NCI-H510A treated with DMSO at 0.1 percent for 48 hours (cell line): ENCODE measurements at places on chromosomes 13 and 19.

DNA sequence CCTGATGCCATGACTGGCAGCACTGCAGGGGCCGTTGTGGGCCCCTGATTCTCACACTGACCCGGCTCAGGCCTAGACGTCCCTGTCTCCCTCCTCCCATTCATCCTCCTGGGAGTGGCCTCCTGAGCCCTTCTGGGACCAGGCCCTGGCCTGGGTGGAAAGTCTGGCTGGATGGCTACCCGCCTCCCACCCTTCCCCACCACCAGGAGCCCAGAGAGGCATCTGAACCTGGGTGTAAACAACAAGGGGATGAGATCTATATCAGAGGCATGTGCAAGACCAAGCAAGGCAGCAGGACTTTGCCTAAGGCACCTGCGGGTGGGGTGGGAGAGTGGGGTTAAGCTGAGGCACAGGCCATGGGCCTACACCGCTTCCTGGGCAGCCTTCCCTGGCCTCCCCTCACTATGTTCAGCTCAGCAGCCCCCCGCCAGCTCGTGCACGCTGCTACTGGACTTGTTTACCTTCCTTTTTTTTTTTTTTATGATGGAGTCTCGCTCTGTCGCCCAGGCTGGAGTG is 22.0 kb upstream of the ASPDH start:
- DNase-seq = no peak

DNA sequence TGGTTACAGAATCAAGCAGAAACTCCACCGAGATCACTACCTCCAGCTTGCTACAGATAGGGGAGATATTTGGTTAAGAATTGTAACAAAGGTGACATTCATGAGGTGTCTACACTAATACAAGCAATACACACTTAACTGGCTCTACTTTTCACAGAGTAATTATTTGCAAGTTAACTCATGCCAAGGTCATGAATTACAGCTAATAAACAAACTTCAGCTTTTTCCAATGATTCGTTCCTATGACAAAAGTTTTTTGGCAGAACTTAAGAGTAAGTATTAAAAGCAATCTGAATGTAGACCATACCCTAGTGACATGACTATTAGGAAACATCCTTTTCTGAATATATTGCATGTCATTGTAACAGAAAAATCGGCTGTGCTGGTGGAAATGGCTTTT is 72.1 kb downstream of the LHFPL6 start:
- DNase-seq = no peak

GRCh38 chr19:33459222-33460090 is 62.1 kb downstream of the PEPD start:
- no peak for DNase-seq

GRCh38 chr19:46408664-46409039 is 4.7 kb downstream of the CCDC8 start:
- peak; percentile 46 for DNase-seq

GRCh38 chr13:21735701-21736401 is 65.0 kb downstream of the FGF9 start:
- peak; percentile 2 for DNase-seq

GRCh38 chr19:10544242-10544752 is 593 bp downstream of the ATG4D start:
- peak; percentile 10 for DNase-seq

- DNase-seq = no peak
These were observed 35.8 kb upstream of the OLFM2 start for GRCh38 chr19:9972103-9972502.

GRCh38 chr13:60491531-60491930 is 94.5 kb downstream of the TDRD3 start:
- no peak for DNase-seq

DNA sequence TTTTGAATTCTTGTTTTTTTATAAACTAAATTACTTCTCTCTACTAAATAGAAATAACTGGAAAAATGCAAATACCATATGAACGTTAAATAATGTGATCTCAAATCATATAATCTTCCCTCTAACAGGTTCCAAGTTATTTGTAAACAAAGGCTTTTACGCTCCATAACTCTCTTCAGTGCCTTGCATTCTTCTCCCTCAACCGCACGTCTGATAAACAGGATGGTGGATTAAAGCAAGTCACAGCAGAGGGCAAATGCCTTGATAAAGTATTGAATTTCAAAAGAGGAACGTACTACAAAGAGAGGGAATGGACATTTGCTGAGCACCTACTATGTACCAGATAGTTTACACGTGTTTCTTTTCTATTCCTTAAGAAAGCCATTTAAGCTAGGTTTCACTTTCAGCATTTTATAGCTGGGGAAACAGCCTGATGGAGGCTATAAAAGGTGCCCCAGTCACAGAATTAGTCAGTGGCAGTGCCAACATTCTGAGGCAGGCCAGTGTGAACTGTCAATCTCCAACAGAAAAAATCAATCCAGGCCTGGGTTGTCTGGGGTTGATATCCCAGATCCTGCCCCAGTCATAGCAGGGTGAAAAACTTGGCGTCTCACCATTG is 15.8 kb downstream of the MRPS31 start:
- DNase-seq = no peak

DNA sequence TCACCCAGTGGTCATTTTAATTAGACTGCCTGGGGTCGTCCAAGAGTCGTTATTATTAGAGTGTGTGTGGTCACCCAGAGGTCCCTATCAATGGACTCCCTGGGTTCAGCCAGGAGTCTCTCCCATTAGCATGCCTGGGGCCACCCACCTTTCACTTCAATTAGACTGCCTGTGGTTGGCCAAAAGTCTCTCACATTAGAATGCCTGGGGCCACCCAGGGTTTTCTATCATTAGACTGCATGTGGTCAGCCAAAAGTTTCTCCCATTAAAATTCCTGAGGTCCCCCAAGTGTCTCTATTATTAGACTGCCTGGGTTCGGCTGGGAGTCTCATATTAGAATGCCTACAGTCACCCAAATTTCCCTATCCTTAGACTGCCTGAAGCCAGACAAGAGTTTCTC is 1472.6 kb downstream of the UQCRFS1 start:
- no peak for DNase-seq

GRCh38 chr19:45809643-45810159 is 5.4 kb downstream of the RSPH6A start:
- DNase-seq = peak; percentile 95

DNA sequence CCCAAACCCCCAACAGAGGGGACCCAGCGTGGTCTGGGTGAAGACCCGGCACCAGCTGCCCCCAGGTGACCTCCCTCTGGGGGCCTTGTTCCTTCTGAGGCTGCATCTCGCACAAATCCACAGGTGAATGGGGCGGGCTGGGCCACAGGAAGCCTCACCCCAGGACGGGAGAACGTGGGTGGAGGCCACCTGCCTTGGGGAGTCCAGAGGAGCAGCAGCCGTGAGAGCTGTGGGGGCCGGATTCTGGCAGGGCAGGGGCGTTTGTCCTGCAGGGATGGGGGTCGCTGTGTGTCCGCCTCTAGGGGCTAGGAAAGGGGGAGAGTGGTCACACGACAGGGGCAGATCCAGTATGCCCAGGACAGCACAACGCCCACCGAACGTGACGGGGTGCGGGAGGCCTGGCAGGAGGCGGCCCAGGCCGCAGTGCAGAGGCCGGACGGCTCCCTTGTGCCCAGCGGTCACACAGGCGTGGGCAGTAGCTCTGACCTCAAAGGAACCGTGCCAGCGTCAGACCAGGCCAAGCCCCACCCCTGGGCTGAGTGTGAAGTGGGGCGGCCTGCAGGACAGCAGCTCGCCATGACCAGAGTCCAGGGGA is 6.7 kb downstream of the POLR2E start:
- no peak for DNase-seq

DNA sequence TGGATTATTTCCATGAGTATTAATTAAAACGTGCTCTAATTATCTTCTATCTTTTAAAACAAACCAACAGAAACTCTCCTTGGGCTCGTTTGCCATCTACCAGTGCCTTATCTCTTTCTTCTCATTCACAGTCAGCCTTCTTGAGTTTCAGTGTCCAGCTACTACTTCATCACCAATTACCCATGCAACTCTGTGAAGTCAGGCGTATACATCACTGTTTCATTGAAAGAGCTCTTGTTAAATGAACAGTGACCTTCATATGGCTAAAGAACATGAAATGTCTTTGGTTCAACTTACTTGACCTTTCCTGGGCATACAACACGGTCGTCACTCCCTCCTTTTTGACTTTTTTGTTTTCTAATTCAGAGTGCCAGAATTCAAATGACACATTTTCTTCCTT is 5.2 kb upstream of the IFT88 start:
- no peak for DNase-seq

DNA sequence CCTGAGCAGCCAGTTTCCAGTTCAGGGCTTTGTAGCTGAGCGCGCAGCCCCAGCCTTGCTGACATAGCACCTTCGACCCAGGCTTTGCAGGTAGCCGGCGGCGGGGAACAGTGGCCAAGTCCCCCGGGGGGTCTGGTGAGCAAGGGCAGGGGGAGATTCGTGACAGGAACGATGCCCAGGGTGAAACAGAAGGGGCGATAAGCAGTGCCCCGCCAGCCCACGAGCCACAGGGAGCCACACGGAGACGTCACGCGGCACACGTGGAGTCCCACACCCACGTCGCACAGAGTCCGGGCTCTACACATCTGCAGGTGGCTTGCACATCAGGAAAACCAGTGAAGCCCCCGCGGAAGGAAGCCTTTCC is 127.2 kb downstream of the SOX1 start:
- no peak for DNase-seq

DNA sequence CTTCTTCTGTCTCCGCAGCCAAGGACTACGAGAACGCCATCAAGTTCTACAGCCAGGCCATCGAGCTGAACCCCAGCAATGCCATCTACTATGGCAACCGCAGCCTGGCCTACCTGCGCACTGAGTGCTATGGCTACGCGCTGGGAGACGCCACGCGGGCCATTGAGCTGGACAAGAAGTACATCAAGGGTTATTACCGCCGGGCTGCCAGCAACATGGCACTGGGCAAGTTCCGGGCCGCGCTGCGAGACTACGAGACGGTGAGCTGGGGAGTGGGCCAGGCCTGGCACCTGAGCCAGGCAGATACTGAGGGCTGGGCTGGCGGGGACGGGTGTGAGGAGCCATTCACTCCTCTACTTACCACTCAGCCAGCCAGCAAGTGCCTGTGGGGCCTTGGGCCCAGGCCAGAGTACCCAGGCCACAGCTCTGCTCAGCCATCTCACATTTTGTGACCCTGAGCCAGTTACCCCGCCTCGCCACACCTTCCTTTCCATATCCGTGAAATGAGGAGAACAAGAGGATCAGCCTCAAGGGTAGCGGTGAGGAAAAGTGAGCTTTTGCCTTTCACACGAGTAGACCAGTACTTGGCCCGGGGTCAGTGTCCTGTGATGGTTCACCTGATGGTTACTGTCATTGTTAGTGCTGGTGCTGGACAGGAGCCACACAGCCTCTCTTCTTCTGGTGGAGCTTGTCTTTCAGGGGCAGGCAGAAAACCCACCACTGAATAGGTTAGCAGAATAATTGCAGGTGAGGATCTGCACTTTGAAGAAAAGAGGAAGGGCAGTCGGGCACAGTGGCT is 7.0 kb downstream of the PPP5C start:
- DNase-seq = no peak

DNA sequence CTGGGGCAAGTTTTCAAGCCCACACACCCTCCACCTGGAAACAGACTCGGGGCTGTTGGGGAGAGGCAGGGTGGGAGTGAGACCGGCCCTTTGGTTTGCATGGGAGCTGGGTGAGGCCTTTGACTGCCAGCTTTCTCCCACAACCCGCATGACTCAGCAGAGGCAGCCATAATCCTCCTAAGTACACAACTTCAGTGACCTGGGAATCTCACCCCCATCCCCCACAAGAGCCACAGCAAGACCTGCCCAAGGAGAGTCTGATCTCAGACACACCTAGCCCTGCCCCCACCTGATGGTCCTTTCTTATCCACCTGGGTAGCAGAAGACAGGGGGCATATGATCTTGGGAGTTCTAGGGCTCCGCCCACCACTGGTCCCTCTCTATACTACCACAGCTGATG is 1615.4 kb downstream of the EFNB2 start:
- DNase-seq = no peak

- DNase-seq = no peak
These were observed 4.6 kb downstream of the PCDH9 start for GRCh38 chr13:67225252-67226159.

DNA sequence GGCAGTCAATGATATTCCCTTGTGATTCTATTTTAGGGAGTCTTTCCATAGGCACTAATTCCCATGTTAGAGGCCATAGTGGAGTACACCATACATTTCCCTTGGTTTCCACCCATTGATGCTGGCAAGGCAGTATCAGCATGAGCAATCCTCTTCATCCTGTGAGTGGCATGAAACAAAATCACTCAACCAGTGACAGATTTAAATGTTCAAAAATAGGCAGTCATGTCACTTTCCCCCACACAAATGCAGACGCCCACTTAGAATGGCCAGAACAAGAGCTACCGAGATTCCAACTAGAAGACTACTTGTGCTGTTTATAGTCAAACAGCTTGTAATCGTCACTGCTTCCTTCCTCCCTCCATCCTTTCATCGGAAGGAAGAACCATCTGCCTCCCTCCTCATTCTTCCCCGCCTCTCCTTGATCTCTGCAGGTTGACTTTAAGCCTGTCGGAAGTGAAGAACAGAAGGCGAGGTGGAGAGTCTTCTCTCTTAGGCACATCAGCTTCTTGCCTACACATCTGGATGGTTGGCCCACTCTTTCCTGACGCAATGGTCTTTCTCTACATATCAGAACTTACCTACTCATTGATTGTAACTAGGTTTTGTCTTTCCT is 22.6 kb downstream of the RASL11A start:
- no peak for DNase-seq

GRCh38 chr13:47548294-47548840 is 452.7 kb downstream of the SUCLA2 start:
- no peak for DNase-seq

- no peak for DNase-seq
These were observed 1303.6 kb downstream of the UQCRFS1 start for GRCh38 chr19:27909185-27909840.

- DNase-seq = no peak
These were observed 445.6 kb downstream of the KCTD12 start for GRCh38 chr13:76440568-76440967.

GRCh38 chr13:20191311-20192157 is 1.2 kb downstream of the GJB2 start:
- DNase-seq = no peak

- DNase-seq = no peak
These were observed 63.0 kb upstream of the FLT1 start for GRCh38 chr13:28557725-28558520.

- DNase-seq = peak; percentile 89
These were observed 7.7 kb upstream of the CXCL17 start for GRCh38 chr19:42450314-42450934.
